M059J (cell line): ENCODE measurements at places on chromosomes 4 and X.
A peak's percentile ranks its signal among the peaks of the same experiment; 100 is the strongest.

DNA sequence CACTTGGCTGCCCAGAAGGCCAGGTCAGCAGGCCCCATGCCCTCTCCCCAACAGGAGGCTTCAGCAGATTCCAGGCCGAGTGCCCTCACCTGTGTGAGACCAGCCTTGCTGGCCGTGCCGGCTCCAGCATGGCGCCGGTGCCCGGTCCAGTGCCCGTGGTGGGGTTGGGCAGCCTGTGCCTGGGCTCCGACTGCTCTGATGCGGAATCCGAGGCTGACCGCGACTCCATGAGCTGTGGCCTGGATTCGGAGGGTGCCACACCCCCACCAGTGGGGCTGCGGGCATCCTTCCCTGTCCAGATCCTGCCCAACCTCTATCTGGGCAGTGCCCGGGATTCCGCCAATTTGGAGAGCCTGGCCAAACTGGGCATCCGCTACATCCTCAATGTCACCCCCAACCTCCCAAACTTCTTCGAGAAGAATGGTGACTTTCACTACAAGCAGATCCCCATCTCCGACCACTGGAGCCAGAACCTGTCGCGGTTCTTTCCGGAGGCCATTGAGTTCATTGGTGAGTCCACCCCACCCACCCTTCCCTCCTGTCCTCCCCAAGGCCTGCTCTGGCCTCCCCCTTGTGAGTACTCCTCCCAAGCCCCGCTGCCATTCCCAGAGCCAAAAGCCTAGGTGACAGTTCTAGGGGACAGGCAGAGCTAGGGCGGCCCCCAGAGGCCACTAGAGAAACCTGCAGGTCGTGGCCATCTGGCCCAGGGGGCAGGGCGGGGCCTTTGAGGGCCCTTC, 2.3 kb downstream of the DUSP9 start:
- DNase-seq = peak; percentile 47

- DNase-seq = no peak
Measured at GRCh38 chrX:71910643-71910985, at the start of gene NHSL2. Gene NHSL2, plus strand, starts transcription at chrX:71910845.

DNA sequence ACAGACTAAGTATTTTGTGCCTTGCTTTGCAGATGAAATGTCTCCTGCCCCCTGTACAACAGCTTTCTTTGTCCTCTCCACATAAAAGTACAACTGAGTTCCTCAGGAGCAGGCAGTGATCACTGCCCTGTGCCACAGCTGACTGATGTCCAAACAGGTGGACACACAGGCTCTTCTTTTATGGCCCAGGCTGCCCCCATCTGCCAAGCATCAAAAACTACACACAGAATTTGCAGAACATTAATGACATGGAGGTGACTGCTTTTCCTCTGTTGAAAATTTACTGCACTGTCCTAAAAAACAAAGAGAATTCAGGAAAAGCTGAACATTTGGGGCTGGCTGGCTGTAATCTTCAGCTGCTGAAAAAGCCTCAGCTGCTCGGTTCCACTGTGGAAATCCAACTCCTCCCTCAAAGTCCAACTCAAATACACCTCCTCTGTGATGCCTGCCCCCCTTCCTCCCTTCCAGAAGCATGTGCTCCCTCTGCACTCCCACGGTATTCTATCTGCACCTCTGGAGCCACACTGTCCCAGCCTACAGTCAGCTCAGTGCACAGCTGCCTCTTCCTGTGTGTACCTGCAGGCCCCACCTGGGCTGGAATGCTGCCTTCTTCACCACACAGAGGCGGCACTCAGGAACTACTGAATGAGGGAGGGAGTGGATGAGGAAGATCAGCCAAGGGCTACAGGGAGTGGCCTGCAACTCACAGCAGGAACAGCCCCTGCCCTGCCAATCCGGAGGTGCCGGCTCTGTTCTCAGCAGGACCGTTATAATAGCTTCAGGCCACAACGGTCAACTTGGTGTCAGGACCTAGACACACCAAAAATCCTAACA, 10.3 kb downstream of the AFAP1 start:
- peak; percentile 38 for DNase-seq

DNA sequence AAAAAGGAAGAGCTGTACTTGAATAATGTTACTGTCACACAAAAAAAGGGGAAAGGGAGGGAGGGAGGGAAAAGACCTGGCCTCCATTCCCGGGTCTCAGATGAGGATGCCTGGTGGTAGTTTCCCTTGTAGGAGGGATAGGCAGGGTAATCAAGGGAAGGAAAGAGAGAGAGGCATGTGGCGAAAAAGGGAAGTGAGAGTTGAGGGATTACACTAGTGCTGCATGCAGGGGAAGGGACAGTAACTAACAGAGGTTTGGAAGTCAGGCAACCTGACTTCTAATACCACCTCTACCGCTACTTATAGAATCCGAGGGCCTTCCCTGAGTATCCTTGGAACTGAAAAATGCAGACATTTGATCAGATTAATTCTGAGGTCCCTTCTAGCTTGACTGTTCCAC, 821.7 kb upstream of the FTHL17 start:
- DNase-seq = no peak

GRCh38 chr4:189850239-189850856, 90.3 kb upstream of the FRG1 start:
- DNase-seq = no peak

- DNase-seq = no peak
Measured at GRCh38 chrX:27309406-27309805, 153.7 kb downstream of the PPP4R3C start.

DNA sequence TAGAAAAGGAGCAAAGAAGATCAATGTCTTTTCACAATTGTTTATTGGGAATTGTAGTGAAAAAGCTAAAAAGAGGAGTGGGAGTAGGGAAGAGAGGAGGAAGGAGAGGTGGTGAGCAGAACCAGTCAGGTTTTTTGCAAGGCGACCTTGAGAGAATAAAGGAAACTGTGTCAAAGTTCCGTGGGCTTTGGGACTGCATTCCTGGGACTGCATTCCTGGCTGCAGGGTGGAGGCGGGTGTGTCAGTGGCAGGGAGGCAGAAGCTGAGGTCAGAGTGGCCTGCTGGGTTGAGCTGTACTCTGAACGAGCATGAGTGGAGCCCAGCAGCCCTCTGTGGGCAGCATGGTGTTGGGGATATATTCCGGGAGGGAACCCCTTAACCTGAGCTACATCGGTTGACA, 66.8 kb upstream of the UCP1 start:
- DNase-seq = peak; percentile 38

GRCh38 chr4:121688261-121688660, 8.5 kb downstream of the ANXA5 start:
- no peak for DNase-seq

DNA sequence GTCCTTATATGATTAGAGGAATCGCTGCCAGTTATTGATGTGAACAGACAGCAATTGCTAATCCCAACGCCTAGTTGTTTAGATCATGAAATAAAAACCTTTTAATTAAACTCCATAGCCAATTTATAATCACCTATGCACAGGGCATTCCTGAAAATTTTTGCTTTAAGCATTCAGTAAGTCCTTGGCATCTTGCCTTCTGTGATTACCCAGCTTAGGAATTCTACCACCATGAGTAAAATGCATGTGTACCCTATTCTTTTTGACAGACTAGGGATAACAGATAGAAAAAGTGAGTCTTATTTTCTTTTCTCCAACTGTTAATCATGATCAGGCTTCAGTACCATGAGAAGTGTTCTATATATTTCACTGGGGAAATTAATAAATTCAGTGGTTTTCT, 995.3 kb upstream of the GRIA3 start:
- peak; percentile 3 for DNase-seq

DNA sequence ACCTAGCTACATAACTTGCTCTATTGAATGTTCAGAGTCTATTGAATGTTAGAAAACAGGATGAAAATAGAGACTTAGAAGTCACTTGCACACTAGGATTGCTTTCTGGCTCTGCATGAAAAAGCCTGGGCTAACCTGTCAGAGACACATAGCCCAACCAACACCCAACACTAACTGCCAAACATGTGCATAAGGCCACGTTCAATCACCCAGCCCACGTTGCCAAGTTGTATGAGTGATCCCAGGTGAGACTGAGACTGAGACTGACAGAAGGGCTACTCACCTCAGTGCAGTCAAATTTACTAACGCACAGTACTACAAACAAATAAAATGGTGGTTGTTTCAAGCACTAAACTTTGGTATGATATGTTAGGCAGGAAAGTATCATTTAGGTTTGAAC, 61.0 kb downstream of the LDB2 start:
- no peak for DNase-seq

- peak; percentile 86 for DNase-seq
Measured at GRCh38 chr4:123603165-123603564, 206.6 kb downstream of the SPRY1 start.

GRCh38 chrX:51892921-51893745, at the start of gene MAGED1:
Gene MAGED1, plus strand, starts transcription at chrX:51893623. Its CDS starts 682 bp downstream, at chrX:51894305.
- DNase-seq = peak; percentile 95

GRCh38 chrX:68659786-68660185, 12.3 kb downstream of the STARD8 start:
- DNase-seq = no peak

GRCh38 chrX:72054779-72055489, 76.8 kb downstream of the RTL5 start:
- no peak for DNase-seq

DNA sequence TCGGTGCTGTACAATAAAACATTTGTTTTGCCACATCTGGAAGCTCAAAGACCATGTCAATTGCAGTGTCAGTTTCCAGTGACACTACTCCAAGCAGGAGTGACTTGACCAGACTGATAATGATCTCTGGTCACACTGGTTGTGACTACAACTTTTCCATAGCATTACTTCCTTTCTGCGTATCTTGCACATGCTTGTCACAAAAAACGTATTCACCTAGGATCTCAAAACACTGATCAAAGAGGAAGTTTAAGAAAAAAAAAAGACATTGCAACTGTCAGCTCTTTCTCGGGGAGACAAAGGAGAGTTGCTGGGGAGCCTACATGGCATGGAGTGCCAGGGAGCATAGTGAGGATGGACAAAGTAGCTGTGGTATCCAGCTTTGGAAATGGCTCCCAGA, 60.6 kb downstream of the OPHN1 start:
- no peak for DNase-seq

DNA sequence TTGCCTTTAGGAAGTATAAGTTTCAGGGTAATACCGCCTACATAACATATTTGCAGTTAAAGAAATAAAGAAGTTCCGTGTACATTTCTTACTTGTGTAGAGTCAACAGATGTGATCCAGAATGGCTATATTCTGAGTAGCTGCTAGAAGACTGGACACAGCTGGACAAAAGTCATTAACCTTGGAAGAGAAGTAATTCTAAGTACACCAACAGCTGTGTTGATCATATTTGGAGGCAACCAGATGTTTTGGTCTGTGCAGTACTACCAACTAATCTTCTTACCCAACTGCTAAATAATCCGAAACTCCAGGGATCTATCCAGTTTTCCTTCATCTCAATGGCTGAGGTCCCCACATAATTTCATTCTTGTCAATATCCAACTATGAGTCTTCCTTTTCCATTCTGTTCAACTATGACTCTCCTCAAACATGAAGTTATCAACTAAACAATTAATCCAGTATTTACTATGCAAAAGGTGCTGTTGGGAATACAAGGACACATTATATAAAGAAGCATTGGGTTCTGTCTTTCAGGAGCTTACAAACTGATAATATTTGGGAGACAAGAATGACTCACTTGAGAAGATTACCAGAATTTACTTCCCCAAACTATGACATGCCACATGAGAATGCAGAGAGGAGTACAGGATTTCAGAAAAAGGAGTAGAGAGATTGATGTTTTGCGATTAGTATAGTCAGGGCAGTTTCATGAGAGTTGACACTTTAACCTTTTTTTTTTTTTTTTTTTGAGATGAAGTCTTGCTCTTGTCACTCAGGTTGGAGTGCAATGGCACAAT, 78.2 kb downstream of the COL4A6 start:
- DNase-seq = peak; percentile 15

GRCh38 chrX:96183843-96184242, 500.8 kb upstream of the DIAPH2 start:
- no peak for DNase-seq

DNA sequence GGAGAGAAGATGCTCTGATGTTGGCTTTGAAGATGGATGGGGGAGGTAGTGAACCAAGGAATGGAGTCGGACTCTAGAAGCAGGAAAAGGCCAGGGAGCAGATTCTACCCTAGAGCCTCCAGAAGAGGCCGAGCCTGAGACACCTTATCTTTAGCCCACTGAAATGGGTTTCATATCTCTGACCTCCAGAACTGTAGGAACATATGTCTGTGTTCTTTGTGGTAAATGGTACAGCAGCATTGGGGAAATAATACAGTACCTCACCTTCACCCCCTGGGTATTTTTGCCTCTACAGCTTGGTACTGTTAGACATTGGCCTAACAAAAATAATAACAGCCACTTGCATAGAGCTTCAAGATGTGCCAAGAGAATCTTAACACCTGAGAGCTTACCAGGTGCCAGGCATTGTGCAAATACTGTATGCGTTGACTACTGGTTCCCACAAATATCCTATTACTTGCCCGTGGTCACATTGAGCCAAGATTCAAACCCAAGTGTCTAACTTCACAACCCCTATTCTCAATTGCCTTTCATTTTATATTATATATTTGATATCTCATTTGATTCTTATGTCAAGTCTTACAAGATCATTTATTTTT, 57.0 kb upstream of the PGM2 start:
- no peak for DNase-seq
